ENCODE measurements at places on chromosomes 4 and X.

DNA sequence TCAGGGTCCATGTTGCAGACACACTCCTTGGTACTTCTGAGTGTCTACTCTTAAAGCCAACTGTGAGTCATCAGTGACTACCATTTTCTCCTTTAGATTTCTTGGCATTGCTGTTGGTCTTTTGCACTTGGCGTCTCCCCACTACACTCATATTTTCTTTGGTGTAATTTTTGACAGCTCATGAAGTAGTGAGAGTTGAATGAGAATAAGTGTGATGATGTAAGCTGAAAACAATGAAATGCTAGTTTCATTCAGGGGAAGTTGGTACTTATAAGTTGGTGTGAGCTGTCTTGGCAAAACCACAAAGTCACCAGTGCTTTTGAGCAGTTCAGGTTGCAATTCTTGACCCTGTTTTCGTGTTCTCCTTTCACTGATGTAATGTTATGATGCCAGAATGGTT is 142.9 kb upstream of the ARX start:
- no peak for DNase-seq

- DNase-seq, result no peak
Measured at GRCh38 chrX:109952050-109952449, 50.9 kb upstream of the TMEM164 start.

GRCh38 chr4:92651536-92651935 is 347.8 kb downstream of the GRID2 start:
- no peak for DNase-seq

DNA sequence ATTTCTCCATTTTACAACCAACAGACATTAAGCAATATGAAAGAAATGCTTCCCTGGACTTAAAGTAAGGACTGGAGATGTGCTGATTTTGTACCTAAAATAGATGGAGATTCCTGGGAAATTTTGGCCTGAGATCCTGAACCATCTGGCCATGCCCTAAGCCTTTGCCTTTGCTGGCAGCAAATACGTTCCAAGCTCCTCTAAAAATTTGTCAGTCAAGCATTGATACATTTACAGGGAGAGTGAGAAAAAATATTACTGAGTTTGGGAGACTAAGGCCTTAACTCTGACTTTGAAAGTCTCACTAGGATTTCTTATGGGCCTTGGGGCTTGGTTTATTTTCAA is 63.9 kb downstream of the FHDC1 start:
- DNase-seq, result no peak

- DNase-seq, result peak; percentile 23
Measured at GRCh38 chrX:153554519-153555167, 37.2 kb downstream of the ATP2B3 start.

- no peak for DNase-seq
Measured at GRCh38 chr4:140790765-140791164, 34.6 kb upstream of the TBC1D9 start.

DNA sequence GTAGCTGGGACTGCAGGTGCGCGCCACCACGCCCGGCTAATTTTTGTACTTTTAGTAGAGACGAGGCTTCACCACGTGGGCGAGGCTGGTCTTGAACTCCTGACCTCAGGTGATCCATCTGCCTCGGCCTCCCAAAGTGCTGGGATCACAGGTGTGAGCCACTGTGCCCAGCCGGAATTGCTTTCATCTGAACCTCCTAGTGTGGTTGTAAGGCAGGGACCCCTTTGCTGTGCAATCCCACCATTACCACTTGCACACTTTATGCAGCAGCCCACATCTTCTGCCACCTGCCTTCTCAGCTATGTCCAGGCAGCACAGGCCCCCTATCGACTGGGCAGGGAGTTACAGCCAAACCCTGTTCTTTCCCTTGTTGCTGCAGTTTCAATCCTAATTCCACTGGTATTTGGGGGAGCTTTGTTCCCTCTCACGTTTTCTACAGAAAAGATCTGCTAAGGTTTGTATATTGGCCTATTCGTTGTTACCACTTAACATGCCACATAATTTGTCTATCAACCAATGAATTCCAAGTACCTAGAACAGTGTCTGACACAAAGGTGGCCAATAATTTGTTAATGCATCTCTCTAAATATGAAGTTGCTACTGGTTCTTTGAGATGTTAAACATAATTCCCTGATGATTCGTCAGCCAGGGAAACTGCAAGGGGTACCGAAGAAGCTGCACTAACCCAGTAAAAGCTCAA is 6.5 kb downstream of the RPL39 start:
- DNase-seq, result peak; percentile 15

GRCh38 chr4:136687118-136687517 is 845.2 kb downstream of the PCDH18 start:
- DNase-seq, result no peak

DNA sequence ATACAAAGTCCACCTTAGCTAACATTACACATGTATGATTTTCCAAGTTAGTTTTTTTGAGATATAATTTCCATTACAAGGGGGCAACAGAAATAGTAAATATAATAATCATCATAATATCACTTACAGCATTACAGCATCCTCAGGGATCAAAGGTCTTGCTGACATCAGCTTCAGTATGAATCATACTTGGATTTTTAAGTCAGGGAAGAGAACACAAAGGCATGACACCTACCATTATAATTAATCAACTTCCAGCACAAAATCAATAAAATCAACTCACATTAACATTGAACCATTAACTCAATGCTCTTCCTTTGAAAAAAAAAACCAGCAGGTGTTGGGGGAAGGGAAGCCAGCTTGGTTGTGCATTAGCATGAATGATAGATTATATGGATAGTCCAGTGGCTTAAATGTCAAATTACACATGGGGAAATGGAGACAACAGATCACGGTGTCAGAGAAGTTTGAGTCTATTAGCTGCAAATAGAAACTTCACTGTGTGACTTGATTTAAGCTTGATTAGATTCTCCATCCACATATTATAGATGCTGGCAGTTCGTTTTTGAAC is 66.9 kb upstream of the CAPN6 start:
- no peak for DNase-seq

- no peak for DNase-seq
Measured at GRCh38 chrX:119121341-119121740, 6.3 kb downstream of the KIAA1210 start.
